ENCODE measurements at places on chromosomes 6 and 20.

DNA sequence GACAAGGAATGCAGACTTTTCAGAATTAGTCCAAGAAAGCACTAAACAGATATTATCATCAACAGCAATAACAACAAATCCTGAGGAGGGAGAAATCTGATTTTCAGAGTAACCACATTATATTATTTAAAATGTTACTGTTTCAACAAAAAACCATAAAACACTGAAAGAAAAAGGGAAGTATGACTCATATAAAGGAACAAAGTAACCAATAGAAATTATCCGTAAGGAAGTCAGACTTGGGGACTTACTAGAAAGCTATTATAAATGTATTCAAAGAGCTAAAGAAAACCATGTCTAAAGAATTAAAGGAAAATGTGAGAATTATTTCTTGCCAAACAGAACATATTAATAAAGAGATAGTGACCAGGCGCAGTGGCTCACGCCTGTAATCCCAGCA is 98.1 kb downstream of the MYLK4 start:
- DNase-seq: no peak

DNA sequence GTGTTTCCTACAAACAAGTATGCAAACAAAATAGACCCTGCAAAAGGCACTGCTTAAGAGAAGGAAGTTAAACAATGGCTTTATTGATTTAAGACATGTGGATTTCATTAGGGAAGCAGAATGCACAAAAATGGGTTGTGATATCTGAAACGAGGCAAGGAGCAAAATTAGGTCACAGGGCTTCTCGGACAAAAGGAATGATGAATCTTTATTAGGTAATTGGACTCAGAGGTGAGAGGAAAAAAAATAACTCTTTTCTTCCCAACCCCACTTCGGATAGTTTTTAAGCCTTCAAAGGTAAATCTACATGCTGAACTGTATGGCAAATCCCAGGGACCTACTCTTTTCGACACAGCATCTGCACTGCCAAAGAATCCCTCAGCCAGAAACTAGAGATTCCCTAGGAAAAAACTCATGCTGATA is 183.0 kb upstream of the TAB2 start:
- no peak for DNase-seq

- DNase-seq: no peak
These were observed 6.3 kb downstream of the TNFAIP3 start for GRCh38 chr6:137873273-137873762.

DNA sequence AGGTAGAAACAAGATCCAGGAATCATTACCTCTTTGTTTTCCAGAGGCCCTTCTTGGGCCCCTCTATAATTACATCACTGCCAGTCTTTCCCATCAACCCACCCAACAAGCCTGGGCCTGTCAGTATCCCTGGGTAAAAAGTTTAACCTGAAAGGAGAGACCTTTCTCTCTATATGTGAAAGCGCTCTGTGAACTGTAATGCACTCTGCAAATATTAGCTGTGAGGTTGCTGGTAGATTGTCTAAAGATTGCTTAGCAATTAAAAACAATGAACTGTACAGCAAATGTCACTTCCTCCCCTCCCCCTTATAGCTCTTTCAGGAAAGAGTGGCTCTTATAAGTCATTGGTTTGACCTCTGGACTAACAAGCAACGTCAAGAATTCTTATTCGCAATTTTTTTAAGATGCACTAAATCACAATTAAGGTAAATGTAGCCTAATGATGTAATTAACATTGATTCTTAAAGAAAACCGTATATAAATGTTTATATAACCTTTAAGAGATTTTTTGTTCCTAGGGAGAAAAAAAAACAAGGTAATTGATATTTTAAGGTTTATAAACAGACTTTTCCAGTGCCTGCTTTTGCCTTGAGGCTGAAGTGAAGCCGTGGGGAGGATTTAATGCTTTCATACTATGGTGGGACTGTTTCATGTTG is 18.4 kb downstream of the ECT2L start:
- DNase-seq: no peak

DNA sequence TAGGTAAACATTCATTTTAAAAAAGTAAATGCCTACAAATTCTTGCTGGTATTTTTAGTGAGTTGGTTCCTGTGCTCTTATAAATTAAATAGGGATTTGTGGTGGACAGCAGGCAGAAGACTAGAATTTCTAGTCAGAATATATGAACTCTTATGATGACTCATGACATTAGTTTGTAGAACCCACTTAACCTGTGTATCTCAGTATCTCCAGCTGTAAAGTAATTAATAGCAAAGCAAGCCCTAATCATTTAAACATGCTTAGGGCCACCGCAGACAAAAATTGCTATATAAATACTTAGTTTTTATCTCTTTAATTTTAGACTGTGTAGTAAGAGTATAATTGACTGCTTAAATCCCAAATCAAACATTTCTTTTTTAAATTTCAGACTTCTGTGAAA is 2.4 kb downstream of the FAM135A start:
- DNase-seq: no peak

DNA sequence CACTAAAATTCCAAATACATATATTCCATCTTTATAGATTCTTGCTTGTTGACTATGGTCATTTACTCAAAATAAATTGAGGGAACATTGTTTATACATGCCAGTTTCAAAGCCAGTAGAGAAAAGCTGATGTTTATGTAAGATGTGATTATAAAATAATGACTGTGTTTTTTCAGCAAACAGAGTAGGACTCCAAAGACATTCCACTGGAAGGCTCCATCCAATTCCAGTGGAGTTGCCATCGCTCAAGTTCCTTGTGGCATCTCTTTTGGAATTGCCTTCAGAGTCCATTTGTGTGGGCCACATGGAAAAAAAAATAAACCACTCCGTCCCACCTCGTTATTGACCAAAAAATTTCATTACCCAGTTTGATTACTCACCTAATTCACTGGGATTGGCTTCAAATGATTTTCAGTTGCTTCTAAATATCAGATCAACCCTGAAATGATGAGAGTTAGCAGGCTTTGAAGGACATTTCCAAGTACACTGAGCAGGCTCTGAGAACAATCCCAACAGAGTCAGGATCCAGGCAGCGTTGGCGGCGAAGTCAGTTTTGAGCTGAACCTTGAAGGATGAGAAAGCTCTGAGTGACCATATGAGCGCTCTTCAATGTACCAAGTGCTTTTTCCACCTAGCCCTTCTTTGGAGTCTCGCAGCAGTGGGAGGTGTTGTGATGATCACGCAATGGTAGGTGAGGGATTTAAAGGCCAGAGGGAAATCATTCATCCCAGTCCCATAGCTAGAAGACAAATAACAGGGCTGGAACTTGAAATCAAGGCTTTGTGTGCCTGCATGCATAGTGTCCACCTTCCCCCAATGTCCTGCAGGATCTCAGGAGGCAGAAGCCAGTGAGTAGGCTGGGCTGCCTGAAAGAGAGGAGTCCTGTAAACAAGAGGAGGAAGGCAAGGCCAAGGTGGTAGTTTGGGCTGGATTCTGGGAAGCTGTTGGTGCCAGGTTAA is 281.7 kb downstream of the CDC5L start:
- DNase-seq: no peak

DNA sequence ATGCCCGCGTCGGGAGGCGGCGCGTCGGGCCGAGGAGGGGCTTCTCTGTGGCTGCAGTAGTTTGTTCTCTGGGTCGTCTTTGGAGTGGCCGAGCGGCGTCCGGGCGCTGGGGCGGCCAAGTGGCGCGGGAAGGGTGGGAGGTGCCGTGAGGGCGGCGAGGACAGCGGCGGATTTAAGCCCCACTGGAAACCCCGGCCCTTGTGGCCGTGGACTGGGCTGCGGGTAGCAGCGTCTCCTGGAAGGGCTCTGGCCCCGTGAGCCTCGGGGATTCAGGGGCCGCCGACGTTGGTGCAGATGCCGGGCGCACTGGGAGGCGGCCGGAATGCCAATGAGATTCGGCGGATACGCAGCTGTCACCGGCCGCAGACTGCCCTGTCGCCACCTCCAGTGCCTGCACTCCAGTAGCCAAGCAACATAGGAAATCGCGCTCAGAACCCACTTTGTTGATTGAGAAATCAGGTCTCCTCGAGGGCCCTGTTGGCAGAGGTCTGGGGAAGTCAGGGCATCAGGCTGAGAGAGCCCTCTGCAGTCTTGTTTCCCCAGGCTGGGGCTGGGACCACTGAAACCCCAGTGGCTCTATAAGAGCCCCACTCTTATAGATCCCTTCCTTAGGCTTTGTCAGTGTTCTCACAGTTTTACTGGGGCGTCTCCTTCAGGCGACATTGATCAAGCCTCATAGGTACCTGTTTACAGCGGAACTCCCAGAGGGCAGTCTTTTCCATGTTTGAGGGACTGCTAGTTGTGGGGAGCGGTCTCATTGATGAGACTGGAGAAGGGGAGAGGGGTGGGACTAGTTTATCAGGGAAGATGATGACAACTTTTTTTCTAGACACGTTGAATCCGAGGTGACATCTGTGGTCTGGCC is 642 bp downstream of the GZF1 start:
- DNase-seq: peak; percentile 25

DNA sequence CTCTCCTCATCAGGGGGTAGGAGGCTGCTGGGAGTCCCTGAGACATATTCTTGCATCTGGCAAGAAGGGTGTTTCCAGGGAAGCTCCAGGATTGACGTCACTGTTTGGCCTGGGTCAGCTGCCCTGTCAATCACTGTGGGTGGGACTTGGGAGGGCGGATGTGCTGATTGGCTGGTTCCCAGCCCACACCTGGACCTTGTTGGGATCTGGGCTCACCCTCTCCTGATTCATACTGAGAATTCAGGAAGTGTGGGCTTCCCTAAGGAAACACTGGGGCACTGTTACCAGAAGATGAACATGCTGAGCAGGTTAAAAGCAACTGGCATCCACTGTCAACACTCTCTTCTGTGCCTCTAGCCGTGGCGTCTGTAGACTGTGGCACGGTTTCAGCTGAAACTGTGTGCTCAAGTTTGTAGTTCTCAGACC is 36.5 kb downstream of the CDH26 start:
- no peak for DNase-seq

- no peak for DNase-seq
These were observed 43.9 kb downstream of the SRC start for GRCh38 chr20:37389844-37390275.

DNA sequence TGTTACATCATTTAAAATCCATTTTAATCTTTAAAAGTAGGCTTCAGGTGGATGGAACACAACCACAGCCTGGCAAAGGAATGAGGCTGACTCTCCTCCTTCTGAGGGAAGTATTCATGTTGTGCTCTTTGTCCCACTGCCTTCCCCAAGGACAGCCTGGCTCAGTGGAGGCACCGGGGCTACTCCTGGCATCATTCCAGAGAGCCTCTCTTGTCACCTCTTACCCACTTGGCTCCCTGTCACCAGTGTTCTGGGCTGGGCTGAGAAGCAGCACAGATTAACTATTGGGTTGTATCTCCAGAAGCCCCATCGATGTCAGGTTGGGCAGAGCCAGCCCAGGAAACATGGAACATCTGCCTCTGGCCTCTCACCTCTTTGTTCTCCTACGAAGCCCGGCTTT is 10.7 kb upstream of the TP53INP2 start:
- DNase-seq: no peak

- DNase-seq: no peak
These were observed 110.2 kb downstream of the GJA10 start for GRCh38 chr6:90004511-90004910.

- no peak for DNase-seq
These were observed 3.6 kb downstream of the LBP start for GRCh38 chr20:38349856-38350255.

- no peak for DNase-seq
These were observed 21.6 kb downstream of the TOMM34 start for GRCh38 chr20:44938637-44939036.

DNA sequence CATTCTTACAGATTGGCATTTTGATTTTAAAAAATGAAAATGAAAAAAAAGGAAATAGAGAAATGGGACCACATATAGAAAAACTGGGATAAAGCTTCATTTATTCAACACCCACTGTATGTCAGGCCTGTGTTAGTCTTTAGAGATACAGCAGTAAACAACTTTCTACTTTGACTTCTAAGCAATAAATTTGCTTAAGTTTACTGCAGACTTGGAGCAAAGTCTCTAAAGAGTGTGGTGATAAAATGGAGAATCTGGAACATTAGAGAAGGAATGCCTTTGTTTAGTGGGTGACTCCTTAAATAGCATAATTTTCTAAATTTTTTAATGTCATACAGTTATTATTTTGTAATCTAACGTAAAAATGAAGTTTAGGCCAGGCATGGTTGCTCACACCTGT is 80.7 kb upstream of the CNKSR3 start:
- no peak for DNase-seq

DNA sequence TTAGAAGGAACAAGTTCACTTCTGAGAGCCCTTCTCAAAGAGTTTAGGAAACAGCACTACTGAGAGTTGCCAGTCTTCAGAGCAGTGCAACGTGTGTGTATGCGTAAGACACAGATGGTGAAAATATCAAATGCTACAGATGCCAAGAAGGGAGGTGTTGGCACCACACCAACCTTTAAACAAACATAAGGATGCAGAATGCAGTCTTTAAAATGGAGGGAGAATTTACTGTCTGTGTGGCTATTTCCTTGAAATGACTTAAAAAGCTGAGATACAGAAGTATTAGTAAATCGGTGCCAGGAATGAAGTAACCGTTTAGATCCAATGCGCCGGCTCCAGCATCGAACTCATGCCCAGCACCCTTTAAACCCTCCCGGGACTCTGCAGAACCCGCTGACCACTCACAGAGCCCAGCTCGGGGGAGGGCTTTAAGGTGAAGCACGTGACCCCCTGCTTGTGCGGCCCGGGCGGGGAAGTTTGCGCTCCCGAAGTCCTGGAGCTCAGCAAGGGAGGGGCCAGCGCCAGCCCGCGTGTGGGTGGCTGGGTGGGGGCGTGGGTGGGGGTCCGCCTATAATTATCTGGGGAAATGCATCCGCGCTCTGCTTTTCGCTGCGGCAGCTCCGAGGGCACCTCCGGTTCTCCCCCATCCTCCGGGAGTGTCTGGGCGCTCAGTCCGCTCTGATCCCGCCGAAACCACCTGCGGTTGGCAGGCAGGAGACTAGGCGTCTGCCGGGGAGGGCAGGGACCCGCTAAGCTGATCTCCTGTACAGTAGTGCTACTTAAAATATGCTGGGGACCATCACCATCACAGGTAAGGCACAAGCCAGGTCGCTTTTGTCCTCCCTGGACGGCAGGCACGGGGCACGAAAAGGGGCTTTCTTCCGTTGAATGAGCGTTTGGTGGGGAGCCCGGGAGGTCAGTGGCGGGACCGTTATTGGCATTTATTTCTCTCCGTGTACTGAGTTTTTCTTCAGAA is 66.0 kb downstream of the ZBTB2 start:
- no peak for DNase-seq

- DNase-seq: no peak
These were observed 12.4 kb upstream of the RSPO4 start for GRCh38 chr20:1014471-1014870.

GRCh38 chr6:5997420-5997987 is 9.2 kb downstream of the NRN1 start:
- DNase-seq: no peak

GRCh38 chr6:31860349-31860748 is 2.3 kb downstream of the NEU1 start:
- no peak for DNase-seq

All from hematopoietic multipotent progenitor cell treated with erythropoietin and hydrocortisone succinate and interleukin-3 and kit ligand, for 15 days (in vitro differentiated cells).